NB4 (cell line): ENCODE measurements at places on chromosomes 3 and 15.

DNA sequence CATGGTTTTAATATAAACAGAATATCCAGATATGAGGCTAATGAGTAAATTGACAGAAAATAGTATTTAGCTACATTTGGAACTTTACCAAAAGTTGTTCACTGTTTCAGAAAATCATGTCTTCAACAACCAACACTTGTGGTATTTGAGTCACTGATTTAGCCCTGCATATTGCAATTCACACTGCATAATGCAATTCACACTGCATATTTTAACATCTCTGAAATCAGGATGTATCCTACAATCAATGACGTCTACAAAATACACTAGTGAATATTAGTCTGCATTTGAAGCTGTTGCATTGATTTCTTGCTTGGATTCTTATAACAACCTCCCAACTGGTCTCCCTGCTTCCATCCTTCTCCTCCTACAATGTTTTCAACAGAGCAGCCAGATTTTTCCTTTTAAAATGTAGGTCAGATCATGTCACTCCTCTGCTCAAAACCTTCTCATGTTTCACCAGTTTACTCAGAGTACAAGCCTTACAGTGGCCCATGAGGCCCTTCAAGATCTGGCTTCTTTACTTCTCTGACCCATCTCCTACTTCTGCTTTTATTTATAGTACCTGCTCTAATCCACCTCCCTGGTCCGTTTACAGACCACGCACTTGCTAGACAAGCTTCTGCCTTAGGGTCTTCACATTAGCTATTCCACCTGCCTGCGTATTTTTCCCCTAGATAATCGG is 11.4 kb upstream of the RAB11A start:
- DNase-seq: no peak

- DNase-seq: no peak
Observed at GRCh38 chr3:129583289-129583688, 23.2 kb downstream of the PLXND1 start.

DNA sequence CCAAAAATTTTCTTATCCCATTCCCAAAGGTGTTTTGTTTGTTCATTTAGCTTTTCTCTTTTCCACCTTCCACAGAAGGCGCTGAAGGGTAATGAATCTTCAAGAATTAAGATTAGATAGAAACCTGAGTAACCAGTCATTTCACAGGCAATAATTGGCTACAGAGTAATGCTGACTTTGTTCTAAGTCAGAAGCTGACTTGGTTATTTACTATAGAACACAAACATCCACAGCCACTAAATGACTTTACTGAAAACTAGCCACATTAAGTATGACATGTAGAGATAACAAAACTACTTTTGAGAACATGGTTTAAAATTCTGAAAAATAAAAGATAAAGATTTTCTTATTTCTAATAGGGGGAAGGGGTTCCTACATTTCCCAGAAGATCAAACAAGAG is 7.8 kb downstream of the CLDND1 start:
- no peak for DNase-seq

- DNase-seq: no peak
Observed at GRCh38 chr3:195411836-195412235, 31.0 kb downstream of the ACAP2 start.

- no peak for DNase-seq
Observed at GRCh38 chr3:115713284-115713683, 90.0 kb downstream of the GAP43 start.

DNA sequence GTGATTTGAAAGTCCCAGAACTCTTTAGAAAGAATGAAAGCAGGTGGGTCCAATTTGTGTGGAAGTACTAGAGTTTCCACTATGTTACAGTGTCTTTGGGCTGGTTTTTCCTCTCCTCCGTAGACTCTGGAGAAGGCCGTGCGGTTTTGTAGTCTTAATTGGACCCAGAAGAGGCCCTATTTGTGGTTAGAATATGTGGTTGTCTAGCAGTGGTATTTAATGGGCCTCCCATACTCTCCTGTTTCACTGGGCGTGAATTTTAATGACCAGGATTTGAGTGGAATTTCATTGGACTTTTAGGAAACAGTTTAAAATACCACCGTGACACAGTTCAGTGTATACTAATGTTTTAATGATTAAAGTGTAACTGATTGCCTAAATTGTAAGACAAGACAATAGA is 182.3 kb downstream of the BBX start:
- DNase-seq: no peak

- DNase-seq: no peak
Observed at GRCh38 chr3:154061001-154061370, 60.2 kb upstream of the ARHGEF26 start.

DNA sequence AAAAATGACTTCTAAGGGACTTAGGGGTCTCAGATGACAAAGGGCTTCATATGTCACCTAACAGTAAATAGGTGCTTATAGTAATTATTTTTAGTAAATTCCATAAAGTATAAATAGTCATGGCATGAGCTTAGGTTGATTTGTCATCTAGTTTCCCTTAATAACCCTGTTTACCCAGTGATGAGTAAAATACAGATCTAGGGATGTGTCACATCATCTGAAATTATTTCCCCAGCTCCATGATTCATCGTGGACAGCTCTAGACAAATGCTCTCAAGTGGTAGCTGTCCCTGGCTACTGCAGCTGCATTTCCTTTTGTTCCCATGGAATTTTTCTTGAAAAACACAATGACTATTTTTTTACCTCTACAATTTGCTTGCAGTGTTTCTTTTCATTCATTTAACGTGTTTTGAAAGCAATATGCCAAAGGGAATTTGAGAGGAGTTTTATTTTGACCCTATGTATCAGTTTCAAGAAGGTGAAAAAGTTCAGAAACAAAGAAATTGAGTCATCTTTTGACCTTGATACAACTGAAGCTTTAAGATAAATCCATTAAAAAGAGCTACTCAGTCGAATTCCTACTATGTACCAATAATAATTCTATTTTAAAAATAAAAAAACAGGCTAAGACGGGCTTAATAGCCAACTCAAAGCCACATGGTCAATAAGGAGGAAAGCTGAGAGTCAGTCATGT is 241.6 kb downstream of the KCNMB2 start:
- DNase-seq: no peak

- DNase-seq: no peak
Observed at GRCh38 chr3:177051411-177051810, 145.9 kb downstream of the TBL1XR1 start.

- no peak for DNase-seq
Observed at GRCh38 chr3:33095436-33095835, 1.5 kb downstream of the GLB1 start.

DNA sequence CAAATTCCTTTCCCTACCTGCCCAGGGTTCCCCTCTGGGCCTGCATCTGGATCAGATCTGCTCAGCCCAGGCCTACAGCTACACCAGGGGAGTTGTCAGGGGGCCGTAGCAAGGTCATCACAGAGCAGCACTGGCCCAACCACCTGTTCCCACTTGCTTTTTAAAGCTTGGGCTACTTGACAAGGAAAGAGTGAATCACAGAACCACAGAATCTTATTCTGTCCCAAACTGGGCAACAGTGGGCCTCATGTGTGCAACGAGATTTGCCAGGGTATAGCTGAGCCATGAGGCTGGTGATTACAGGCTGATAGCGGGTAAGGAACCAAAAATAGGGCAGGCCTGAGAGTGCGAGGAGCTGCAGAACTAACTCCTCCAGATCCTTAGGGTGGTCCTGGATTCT is 66.7 kb downstream of the MYLK start:
- DNase-seq: no peak

DNA sequence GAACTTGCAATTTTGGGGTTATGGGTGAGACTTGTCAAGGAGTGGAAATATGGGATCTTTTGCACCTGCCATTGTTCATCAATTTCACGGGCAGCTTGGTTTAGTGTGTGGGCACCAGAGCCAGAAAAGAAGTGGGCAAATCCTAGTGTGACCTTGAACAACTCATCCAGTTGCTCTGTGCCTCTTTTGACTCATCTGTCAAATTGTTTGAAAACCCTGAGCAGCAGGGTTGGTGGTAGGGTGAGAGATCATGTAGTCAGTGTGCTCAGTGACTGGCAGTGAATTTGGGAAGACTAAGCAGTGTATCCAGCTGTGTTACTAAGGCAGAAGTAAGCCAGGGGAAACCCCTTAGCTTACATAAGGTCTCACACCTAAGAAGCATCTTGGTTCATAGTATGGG is 293.0 kb upstream of the TRIM42 start:
- no peak for DNase-seq

- no peak for DNase-seq
Observed at GRCh38 chr3:132537297-132537696, 59.8 kb upstream of the ACKR4 start.

DNA sequence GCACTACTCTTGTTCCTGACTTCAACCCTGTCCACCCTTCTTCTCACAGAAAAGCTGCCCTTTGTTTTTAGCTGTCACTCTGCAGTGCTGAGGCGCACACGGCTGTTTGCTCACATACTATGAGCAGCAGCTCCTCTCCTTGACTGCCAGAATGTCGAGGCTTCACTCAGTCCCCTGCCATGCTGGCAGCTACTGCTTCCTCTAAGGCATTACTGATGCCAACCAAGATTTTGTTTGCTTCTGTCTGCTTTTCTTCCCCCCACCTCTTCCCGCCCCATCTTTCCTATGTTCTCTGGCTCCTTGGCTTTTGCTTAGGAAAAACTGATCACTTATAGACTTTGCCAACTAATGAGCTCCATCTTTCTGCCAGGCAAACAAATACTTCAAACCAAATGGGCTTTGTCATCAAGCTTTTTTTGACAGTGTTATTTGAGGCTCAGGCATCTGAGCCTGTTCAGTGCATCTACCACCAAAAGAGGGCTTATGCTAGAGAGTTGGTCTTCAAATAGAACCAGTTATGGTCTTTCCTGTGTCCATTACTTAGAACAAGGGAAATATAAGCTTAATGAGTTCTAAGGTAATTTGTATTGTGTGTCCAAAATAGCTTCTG is 81.0 kb downstream of the FBXL2 start:
- DNase-seq: no peak

GRCh38 chr15:94792196-94792595 is 560.8 kb downstream of the MCTP2 start:
- DNase-seq: no peak

DNA sequence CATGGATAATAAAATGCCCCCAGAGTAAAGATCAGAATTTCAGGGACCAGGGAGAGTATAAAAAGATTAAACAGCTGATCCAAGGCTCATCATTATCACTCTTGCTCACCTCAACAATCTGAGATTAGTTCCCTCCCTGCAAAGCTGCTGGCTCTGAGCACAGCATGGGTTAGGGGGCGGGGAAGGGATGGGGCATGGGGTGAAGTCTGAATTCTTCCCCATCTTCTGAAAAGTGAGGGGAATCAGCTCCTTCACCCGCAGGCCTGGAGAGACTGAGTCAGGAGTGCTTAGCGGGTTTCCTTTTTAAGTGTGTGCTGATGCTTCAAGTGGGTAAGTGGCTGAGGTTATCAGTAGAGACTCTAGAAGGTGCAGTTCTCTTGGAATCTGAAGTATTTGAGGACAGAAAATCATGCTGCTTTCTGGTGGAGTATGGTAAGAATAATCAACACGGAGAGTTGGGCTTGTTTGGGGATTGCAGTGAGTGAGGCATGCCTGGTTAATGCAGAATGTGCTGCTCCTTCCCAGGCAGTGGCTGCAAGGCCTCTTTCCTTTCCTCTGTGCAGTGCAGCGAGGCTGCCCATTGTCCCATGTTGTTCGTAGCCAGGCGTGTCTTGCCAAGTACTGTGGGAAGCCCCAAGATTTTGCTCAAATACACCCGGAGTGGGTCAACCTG is 59.2 kb upstream of the TRAK1 start:
- no peak for DNase-seq

DNA sequence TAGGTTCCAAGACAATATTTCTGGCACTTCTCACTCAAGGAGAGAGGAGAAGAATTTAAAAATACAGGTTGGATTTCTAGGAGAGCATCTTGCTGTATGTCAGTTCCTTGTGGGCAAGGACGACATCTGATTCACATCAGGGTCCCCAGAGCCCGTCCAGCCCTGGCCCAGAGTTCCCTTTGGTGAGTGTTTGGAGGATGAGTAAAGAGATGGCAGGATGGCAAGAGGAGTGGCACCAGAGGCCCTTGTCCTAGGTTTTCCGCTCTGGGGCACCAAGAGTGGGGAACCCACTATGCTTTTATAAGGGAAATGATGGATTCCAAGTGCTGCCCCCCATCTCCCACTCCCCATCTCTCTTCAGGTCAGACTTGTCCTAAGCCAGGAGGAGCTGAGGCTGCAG is 181.8 kb downstream of the TBC1D2B start:
- DNase-seq: no peak

DNA sequence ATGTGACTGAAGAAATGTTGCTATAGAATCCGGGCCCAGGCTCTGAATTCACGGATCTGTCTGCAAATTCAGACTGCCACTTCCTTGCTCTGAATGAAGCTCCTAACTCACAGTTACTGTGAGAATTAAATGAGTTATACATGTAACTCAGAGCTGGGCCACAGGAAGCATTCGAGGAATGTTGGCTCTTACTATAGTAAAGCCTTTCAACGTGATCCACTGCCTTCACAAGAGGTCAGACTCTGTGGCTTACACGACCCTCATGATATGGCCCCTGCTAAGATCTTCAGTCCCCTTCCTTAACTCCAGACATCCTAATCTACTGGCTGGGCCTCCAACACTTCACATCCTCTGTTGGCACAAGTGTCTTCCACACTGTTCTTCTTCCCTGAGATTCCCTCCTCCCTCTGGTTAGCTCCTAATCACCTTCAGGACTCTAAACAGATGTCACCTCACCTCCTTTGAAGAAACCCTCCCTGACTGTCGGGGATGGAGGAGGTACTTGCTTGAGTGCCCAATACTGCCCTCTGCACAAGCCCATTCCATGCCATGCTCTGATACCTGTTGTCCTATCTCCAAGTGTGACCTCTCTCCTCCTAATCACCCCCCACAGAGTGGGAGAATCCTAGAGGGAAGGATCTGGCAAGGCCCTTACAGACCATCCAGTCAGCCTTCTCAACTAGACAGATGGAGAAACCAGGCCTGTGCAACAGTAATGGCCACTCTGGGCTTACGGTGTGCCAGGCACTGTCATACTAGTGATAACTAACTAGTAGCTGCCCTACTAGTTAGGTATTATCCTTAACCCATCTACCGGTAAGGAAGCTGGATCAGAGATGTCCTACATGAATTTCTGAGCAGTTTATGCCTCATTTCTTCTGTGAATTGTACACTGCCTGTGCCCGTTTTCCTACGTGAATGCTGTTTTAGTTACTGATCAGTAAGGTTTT is 1.3 kb downstream of the ACTR8 start:
- DNase-seq: no peak

GRCh38 chr3:55630280-55630920 is 143.3 kb upstream of the WNT5A start:
- no peak for DNase-seq

DNA sequence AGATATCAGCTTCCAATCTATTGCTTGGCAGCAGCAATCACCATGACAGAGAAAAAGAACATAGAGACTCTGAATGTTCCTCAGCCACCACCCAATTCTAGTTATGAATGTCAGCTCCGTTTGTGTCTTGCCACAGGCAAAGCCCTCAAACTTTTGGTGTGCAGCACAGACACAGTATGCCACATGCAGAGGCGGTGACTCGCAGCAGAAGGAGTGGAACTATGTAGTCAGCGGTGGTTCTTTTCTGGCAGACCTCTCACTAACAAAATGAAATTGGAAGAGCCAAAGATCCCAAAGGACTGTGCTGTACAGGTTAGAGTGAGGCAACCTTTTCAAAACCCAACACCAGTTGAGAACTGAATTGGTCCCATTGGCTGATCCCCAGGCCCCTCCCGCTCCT is 220.9 kb downstream of the SLC9A9 start:
- no peak for DNase-seq

GRCh38 chr3:37096975-37097374 is 77.4 kb downstream of the LRRFIP2 start:
- DNase-seq: no peak
